ENCODE measurements at places on chromosomes 16 and 17.

DNA sequence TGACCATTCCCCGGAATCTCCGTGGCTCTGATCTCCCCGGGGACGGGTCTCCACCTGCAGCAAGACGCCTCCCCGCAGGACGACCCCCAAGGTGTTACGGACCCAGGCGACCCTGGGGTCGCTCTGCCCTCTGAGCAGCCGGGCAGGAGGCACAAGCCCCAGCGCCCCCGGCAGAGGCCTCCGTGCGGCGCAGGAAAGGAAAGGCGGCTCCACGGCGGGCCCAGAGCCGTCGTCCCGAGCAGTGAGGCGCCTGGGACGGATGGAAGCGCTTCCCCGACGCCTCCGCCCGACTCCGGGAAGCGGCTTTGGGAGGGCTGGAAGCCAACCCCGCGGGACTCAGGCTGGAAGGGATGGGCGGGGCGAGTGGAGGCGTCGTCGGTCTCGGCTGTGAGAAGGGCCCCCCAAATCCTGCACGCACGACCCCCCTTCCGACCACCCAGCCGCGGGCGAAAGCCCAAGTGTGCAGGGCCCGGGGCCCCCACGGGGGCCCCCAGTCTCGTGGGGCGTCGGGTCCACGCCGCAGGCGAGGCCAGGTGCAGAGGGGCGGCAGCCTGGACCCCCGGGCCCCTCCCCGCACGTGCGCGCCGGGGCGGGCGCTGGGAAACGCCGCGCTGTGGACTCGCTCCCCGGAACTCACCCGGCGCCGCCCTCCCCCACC lies 32.7 kb upstream of the RPH3AL start:
- DNase-seq: no peak

DNA sequence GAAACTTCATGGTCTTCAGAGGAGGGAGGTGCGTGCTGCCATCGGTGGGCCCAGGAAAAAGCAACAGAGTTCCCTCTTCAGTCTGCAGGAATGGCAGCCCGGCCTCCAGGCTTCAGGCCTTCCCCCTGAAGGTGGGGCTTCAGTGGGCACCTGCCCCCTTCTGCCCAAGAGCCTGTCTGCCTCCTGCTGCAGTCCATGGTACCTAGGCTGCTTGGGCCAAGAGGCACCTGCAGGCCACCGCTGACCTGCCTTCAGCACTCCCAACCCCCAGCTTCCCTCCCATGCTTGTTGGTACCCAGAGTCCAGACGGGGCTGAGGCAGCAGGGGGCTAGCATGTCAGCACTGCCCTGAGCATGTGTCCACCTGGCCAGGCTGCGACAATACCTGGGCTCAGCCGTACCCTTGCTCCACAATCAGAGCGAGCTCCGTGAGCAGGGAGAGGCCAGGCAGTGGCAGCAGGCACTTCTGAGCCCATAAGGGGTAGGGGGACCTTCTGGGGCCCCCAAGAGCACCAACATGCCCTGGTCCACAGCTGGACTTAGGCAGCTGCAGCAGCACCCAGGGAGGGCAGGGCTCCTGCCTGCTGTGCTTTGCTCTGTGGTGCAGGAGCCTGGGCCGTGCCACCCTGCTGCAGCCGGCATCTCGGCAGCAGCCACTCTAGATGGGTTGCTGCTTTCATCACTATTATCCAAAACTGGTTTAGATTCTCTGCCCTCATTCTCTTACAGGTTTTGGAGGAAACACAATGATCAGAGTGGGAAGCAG lies 77.2 kb upstream of the AKTIP start:
- DNase-seq: no peak

DNA sequence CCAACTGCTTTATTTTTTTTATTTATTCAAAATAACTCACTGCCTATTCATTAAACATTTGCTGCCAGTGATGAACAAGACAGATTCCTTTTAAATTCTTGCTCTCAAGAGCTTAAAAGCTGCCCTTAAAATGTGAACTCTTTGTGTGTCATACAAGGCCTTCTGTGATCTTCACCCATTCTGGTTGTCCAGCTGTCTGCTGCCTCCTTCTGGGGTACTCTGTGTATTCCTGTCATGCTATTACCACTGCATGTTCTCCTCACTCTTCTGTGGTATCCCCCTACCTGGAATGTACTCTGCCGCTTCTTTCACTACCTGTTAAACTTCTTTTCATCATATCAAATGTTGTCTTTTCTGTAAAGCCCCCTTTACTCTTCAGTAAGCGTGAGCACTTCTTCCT lies 165.8 kb downstream of the CHD9 start:
- DNase-seq: no peak

DNA sequence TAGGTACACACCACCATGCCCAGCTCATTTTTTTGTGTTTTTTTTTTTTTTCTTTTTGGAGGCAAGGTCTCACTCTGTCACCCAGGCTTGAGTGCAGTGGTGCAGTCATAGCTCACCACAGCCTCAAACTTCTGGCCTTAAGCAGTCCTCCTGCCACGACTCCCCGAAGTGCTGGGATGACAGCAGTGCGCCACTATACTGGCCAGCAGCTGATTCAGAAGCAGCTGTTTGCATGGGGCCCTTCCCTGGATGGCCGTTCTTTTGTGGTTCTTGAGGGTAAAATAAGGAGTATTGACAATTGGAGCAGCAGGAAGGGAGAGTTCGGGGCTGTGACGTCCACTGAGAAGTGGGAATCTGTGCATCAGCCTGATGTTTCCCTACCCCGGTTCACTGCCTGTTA lies 41.6 kb downstream of the KIAA0513 start:
- DNase-seq: no peak

- DNase-seq: no peak
Observed at GRCh38 chr17:14297161-14297851, 3.6 kb upstream of the HS3ST3B1 start.

DNA sequence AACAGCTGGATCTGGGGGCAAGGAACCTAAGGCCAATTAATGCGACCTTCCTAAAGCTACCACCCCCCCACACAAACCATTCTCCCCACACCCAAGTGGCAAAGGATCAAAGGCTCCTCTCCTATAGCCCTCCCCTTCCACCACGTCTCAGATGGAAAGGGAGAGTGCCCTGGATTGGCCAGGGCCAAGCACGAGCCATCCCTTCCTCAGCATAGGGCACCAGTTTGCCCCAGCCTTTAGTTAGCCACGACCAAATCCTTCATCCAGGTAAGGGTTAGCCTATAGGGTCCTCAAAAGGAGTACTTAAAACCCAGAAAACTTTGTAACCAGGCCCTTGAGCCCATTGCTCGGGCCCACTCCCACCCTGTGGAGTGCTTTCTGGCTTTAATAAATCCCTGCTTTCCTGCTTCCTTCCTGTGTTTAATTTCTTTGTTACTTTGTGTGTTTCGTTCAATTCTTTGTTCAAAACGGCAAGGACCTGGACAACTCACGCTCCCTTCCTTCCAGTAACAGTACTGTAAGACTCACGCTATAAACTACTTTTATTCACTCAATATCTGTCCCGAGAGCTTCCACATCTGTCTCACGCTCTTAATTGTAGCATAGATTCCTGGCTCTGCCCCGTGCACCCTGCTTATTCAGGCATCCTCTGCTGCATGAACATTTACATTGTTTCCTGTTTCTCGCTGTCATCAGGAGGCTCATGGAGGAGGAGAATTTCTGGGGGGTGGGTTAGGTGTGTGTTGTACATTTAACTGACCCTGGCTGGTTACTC lies 62.3 kb downstream of the TNFRSF13B start:
- no peak for DNase-seq

- no peak for DNase-seq
Observed at GRCh38 chr17:37816950-37817349, 72.1 kb upstream of the HNF1B start.

GRCh38 chr16:66862023-66862520 lies 17.9 kb downstream of the CA7 start:
- no peak for DNase-seq

DNA sequence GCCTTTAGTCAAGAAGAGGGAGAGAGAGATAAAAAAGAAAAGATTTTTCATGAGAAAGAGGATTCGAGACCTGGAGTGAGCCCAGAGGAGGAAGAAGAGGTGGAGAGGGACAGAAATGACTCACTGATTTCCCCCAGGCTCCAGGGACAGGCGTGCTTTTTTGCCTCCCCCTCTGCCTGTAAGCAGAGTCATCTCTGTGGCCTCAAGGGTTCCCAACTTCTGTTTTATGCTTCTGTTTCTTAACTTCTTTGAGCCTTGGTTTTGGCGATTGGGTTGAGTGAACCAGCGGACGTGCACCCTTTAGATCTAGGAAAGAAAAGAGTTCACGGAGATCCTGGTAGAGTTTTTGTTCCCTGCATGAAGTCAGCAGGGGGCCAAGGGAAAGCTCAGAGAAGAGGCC lies 147.9 kb upstream of the NOL11 start:
- DNase-seq: no peak

DNA sequence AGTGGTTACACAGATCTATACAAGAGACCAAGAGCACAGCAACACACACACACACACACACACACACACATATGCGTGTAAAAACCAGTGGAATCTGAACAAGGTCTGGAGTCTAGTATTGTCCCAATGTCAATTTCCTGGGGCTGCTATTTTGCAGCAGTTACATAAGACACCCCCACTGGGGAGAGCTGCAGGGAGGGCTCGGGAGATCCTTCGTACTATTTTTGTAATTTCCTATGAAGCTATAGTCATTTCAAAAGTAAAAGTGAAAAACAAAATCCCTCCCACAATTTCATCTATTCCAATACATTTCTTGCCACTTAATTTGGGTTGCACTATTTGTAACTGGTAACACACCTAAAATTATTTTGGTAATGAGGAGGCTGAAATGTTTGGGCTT lies 68.5 kb downstream of the C16orf95 start:
- DNase-seq: no peak

DNA sequence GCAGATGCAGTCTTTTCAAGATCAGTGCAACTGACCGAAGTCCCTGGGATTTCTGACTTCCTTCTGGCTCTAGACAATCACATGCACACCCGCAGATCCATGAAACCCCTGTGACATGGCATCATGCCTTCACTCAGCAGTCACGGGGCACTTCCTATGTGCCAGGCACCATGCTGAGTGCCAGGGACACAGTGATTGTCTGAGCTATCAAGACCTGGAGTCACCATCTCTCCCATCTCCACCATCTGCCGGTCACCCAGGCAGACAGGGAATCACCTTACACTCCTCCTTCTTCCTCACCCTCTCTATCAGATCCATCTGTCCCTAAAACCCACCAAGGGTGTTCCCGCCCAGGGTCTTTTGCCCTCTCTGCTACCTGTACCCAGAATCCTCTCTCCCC lies 5.3 kb downstream of the BEAN1 start:
- DNase-seq: no peak

- no peak for DNase-seq
Observed at GRCh38 chr17:50836826-50837225, 1.4 kb downstream of the WFIKKN2 start.

- no peak for DNase-seq
Observed at GRCh38 chr17:4940555-4941318, 669 bp downstream of the RNF167 start.

DNA sequence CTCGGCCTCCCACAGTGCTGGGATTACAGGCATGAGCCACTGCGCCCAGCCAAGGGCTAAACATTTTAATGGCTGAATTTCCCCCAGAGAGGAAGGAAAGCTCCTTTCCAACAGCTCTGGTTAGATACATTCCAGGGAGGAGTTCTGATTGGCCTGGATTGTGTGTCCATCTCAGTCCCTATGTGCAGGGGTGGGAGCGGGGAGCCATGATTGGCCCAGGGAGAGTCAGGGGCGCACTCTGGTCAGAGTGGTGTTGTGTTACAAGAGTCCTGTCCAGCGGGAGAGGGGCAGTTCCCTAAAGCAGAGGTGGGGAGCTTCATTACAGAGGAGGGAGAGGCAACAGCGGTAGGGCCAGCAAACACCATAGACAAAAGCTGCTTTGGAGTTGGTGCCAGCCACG lies 75.0 kb downstream of the RAP1GAP2 start:
- DNase-seq: no peak

GRCh38 chr17:57259306-57259705 lies 3.0 kb downstream of the MSI2 start:
- no peak for DNase-seq

- peak; percentile 79 for DNase-seq
Observed at GRCh38 chr16:68065716-68066305, 19.4 kb upstream of the NFATC3 start.

DNA sequence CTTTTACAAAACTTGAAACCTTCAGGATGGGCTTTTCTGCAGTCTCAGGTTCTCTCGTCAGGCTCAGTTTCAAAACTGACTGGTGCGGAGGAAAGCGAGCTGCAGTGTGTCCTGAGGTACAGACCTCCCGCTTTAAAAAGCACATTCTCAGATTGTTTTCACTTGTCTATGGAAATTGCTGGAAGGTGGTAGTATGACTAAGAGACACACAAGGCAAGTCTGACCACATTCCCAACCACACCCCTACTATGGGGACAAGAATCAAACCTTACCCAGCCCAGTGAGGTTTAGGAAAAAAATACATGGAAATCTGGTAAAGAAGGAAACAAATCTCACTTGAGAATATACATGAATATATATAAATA lies 18.2 kb downstream of the SRP68 start:
- peak; percentile 66 for DNase-seq

DNA sequence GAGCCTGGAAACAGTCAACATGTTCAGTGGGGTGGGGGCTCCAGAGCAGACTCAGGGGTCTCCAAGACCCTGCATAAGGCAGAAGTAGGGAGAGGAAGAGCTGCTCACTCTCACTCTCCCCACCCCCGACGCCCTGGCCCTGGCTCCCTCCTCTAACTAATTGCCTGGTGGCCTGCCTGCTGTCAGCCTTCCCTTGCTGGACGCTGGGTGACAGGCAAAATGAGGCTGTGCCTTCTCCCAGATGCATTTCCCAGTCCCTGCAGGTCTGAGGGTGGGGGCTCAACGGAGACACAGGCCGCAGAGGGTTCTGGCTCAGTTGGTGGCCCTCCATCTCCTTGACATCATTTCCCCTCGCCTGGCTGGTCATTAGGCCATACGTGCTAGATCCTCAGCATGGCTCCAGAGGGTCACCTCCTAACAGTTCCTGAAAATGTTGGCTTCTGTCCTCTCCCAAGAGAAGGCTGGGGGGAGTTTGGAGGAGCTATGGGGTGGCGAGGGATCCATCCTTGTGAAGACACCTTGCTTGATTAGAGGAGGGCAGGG lies 1.4 kb downstream of the FMNL1 start:
- DNase-seq: no peak

GRCh38 chr16:85153046-85153445 lies 40.8 kb upstream of the CIBAR2 start:
- no peak for DNase-seq

- DNase-seq: no peak
Observed at GRCh38 chr16:56048425-56049105, 142.7 kb upstream of the GNAO1 start.

- no peak for DNase-seq
Observed at GRCh38 chr17:38711792-38712571, 6.9 kb downstream of the MLLT6 start.

- DNase-seq: peak; percentile 38
Observed at GRCh38 chr16:22816475-22816874, 2.5 kb downstream of the HS3ST2 start.

DNA sequence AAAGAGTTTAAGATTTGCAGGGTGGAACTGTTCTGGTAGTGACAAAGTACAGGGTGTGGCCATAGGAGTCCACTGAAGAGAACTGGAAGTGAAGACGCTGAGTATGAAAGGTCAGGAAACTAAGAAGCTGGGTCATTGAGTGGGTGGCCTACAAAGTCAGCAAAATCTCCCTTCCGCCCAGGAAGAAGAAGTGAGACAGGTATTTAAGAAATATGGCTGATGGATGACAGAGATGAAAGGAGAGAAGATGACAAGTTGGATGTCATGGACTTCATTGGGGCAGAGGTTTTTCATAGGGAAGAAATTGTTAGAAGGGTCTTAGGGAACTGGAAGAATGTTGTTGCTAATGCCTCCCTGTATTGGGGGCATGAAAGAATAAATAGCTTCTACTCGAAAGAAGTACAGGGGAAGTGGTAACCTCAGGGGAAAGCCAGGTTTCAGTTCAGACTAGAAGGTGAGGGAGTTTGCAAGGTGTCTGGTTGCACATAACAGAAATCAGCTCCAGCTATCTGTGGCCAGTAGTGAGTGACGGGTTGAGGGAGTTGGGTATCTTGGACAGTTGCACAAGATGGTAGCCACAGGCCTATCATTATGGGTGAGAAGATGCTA lies 33.6 kb upstream of the MED13 start:
- DNase-seq: no peak
